ENCODE measurements at places on chromosomes 7 and 10.
A peak's percentile ranks its signal among the peaks of the same experiment; 100 is the strongest.

DNA sequence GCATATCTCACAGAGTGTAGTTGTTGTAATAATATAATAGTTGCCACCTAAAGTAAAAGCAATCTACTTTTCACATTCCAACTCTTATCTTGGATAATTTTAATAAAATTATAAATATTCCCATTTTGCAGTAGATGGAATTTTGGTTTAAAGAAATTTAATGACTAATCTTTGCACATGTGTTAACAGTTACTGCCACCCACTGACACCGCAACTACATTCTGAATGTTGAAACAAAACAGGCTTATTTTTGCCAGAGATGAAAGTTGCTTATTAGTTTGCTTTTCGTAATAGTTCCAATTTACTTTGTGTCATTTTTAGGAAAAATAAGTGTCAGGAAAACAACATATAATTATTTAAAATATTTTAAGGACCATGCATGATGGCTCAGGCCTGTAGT, 557.5 kb upstream of the PCDH15 start:
- DNase-seq = no peak

DNA sequence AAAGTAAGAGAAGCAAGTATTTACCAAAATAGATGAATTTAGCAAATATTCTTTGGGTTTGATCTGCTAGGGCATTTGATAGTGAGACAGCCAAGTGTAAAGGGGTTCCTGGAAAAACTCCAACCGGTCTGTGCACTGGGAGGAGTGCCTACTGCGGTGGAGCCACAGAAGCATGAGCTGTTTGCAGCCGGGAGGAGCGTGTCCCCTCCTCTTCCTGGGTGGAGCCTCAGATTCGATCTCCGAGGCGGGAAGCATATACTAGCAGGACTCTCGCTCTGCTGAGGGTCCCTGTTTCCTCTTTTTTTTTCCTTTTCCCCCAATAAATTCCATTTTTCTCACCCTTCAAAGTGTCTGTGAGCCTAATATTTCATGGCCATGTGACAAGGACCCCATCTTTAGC, 45.1 kb upstream of the MET start:
- no peak for DNase-seq

DNA sequence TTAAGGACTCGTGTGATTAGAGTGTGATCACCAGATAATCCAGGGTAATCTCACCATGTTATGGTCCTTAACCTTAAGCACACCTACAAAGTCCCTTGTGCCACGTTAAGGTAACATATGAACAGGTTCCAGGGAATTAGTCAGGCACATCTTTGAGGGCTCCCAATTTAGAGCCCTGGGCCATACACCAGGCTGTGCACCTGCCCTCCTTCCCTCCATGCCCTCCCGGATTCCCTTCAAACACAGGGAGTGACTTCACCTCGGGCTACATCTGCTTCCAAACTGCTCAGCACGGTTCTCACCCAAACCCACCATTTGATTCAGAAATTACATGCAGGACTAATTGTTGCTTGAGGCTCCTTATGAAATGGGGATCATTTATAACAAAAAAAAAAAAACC, 93.9 kb upstream of the HABP2 start:
- DNase-seq = no peak

DNA sequence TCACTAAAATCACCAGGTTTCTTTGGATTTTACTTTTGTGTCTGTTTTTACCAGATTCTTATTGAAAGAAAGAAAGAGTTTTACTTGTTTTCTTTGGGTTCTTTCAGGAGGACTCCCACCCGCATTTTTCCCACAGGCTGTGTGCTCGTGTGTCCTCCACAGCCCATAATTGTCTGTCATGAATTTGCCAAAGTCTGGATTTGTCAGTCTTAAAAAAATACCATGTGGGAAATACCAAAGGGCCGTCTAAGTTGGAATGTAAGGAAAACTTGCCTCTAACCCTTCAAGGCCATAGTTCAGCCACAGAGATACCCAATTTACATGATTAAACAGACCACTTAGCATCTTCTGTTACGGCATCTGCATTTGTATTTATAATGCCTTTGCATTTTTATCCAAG, 41.3 kb upstream of the INHBA start:
- DNase-seq = no peak

DNA sequence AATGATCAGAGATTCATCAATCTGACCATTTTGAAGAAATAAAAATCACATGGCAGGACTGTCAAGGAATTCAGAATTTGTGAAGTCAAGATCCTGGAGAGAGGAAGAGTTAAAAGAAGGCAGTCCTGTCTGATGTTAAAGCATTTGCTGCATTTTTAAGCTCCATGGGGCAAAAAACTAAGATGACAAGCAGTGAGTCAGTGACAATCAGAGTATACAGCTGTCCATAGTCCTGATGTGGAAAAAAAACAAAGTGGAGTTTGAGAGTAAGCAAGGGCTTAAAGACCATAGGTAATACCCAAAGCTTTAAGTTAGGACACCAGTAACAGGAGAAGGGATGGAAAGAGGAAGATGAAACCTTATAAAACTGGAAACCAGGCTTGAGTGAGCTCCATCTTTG, 412.7 kb upstream of the ANKRD30A start:
- no peak for DNase-seq

DNA sequence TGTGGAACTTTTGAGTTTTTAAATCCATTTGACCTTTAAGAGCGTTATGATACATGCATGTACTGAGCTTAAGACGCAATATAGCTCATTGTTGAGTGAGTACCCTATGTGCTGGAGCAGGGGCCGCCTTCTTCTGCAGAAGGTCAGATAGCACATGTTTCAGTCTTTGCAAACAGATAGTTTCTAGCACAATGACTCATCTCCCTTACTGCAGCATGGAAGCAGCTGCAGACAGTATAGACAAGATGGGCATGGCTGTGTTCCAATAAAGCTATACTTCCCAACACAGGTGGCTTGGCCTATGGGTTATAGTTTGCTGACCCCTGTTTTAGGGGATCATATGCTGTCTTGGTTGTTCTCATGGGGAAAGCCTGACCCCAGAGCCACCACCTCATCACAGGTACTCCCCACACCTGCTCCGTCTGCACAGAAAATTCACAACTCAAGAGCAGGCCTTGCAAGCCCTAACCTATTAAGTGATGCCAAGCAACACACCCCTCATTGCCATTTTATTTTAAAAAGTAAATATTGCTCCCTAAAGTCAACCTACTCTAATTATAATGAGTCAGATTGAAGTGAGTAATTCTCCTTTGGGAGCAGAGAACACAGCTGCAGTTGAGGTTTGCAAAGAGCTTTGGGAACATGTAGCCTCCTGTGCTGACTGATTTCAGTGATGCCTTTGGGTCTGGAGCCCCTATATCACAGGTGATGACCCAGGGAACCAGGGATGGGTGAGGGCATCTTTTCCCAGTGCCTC, 330.1 kb downstream of the PAXIP1 start:
- no peak for DNase-seq

- peak; percentile 57 for DNase-seq
Measured at GRCh38 chr7:71735961-71736556, 604.1 kb downstream of the GALNT17 start.

DNA sequence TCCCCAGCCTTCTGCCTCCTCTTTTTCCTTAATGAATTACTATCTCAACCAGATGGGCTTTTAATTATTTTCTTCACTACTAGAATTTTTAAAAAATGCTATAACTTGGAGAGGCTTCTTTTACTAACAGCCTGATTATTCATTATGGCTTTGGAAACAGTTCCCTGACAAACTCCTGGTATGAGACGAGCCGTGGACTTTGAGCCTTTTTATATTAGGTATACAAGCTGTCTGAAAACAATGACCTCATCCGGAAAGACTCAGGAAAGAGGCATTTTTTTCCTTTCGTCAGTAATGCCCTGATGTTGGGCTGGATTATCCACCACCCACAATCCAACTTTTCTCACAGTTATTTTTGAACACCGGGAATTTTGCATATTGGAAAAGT, 26.7 kb upstream of the ABLIM1 start:
- peak; percentile 77 for DNase-seq

- no peak for DNase-seq
Measured at GRCh38 chr7:130804220-130804619, 70.2 kb upstream of the KLF14 start.

- DNase-seq = no peak
Measured at GRCh38 chr7:69903410-69903809, 305.1 kb downstream of the AUTS2 start.

GRCh38 chr7:111864291-111864976, 302.1 kb upstream of the IMMP2L start:
- peak; percentile 64 for DNase-seq

DNA sequence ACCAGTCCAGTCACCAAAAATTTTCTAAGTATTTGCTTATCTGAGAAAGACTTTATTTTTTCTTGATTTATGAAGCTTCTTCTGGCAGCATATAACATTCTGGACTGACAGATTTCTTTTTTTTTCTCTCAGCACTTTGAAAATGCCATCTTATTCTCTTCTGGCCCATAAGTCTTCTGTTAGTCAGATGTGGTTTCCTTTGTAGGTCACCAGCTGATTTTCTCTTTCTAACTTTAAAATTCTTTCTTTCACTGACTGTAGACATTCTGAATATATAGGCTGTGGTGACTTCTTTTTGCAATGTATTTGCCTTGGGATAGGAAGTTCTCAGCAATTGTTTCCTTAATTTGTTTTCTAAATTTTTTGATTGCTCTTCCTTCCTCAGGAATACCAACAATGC, 172.5 kb downstream of the CCDC7 start:
- no peak for DNase-seq
